Activated CD4-positive, alpha-beta T cell treated with anti-CD3 and anti-CD28 coated beads for 36 hours (primary cell): ENCODE measurements at places on chromosomes 5 and 9. TPM values are rescaled to one million over a fixed set of nuclear protein-coding genes. Genes with fewer than 3 reads are reported as not detected.

- no peak for DNase-seq
Observed at GRCh38 chr5:60261732-60262131, 368.2 kb upstream of the PDE4D start.

- no peak for DNase-seq
Observed at GRCh38 chr5:85395526-85395925, 1010.8 kb upstream of the EDIL3 start.

- DNase-seq = no peak
Observed at GRCh38 chr5:142746532-142747433, 23.4 kb upstream of the ARHGAP26 start.

- DNase-seq = no peak
Observed at GRCh38 chr9:73775757-73776156, 624.1 kb downstream of the ANXA1 start.

The OLFM1 gene
- total RNA-seq = not detected

The S100Z gene
- 1.3 TPM for total RNA-seq

The STPG3 gene
- not detected for total RNA-seq

The PRDM9 gene
- total RNA-seq = not detected

The FBXL7 gene
- not detected for total RNA-seq
